Activated CD4-positive, CD25-positive, alpha-beta regulatory T cell treated with anti-CD3 and anti-CD28 coated beads, Interleukin-2, amount 50 U/mL, for 16 hours (primary cell): ENCODE measurements at places on chromosomes 11 and 22.

GRCh38 chr11:78189851-78190250 lies 1.1 kb downstream of the USP35 start:
- DNase-seq: no peak

- no peak for DNase-seq
Measured at GRCh38 chr11:131422029-131422428, 51.6 kb downstream of the NTM start.

DNA sequence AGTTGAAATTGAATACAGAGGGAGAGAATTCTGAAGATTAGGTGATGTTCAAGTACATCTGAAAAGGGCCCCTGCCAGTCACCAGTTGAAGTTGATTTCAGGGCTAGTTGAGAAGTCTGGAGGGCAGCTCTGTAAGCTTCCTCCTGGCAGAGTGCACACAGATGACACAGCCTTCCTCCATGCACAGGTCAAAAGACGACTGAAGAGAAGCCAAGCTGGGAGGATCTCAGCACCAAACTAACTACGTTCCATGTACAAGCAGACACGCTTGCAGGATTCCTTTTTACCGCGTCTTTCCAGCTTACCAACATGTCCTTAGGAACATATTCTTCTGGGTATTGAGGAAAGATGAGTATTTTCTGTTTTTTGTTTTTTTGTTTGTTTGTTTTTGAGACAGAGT lies 7.9 kb downstream of the BARX2 start:
- no peak for DNase-seq

DNA sequence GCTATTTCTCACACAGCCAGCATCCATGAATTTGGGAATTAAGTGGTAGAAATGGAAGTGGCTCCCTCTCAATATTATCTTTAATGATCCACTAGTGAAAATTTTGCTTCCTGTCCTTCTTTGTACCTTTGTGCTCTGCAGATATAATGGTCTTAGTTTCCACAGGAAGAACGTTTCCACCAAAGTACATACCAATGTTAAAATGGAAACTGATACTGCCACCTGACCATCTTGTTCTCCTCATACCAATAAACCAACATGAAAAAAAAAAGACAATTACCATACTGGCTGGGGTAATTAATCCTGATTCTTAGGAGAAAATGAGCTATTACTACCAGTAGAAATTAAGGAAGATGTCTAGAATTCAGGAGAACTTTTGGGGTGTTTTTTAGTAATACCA lies 32.3 kb downstream of the C11orf65 start:
- DNase-seq: no peak

DNA sequence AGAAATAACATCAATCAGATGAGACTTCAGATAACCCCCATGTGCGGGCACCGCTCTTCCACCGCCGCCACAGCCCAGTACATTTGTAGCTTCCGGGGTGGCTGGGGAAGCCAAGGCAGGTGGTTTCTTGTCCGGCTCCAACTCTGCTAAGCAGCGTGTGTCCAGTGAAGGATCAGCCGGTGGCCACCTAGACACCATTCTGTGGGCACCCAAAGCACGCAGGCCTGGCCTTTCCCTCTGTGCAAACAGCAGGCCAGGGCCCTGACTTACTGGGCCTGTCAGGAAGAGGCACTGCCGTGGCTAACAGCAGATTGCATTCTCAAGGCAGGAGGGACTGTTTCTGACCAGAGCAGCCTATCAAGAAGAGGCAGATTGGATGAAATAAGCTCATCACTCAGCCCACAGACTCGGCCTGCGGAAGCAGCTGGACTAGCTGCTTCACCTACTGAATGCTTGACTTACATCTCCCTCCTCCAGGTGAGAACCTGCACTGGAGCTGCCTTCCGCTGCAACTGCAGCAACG lies 74.8 kb downstream of the ETS1 start:
- DNase-seq: no peak

DNA sequence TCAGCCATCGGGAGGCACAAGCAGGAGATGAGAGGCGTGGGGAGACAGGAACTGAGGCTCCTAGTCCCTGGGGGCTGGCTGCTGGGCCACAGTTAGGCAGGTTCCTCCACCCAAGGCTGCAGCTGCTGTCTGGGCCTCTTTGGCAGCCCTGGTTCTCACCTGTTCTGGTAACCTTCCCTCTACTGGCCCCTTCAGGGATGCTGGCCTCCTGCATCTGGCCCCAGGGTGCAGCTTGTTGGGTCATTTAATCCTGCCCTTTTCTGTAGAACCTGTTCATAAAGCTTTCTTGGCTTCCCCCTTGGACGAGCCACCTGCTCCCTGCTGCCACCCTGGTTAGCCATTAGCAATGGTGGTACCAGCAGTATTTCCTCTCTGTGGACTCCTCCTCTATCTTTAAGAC lies 5.5 kb downstream of the USH1C start:
- no peak for DNase-seq

- no peak for DNase-seq
Measured at GRCh38 chr11:12120031-12121008, 9.9 kb downstream of the MICAL2 start.

DNA sequence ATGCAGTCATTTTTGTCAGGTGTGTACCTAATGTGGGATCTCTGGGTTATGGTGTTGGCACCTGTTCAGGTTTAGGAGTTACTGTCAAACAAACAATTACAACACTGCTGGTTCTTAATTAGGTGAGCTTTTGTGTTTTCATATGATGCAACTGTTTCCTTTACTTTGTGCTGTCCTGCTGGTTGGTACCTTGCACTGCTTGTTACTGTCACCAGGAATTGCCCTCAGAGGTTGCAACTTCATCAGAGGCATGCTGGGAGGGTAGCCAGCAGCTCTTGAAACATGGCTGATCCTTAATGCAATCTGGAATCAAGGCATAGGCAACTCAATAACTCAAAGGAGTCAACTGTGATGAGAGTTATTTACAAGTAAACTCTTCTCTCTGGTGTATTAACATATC lies 400.3 kb downstream of the MIAT start:
- DNase-seq: no peak

DNA sequence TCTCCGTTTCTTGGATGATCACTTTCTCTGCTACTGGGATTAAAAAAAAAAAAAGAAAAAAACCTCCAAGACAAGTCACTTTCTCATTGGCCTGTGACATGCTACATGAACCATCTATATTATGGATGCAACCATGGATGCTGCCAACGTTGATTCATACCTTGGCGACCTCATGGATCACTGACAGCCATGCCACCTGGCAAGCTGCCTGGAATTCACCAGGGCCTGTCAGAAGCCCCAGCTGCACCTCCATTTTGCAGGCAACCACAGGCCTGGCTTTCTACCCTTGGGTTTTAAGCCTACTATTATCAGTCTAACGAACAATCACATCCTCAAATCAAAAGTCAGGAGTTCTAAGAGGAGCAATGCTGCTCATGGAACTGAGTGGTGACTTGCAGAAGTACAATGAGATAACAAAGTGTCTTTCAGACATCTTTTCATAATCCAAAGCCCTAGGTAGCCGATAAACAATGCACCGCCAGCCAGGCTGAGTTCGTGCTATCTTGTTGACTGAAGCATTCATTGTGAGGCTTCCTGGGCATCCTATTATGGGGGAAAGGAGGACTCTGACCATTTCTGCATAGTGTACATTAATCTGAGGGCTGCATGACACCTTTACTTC lies 48.0 kb upstream of the CADM1 start:
- no peak for DNase-seq

DNA sequence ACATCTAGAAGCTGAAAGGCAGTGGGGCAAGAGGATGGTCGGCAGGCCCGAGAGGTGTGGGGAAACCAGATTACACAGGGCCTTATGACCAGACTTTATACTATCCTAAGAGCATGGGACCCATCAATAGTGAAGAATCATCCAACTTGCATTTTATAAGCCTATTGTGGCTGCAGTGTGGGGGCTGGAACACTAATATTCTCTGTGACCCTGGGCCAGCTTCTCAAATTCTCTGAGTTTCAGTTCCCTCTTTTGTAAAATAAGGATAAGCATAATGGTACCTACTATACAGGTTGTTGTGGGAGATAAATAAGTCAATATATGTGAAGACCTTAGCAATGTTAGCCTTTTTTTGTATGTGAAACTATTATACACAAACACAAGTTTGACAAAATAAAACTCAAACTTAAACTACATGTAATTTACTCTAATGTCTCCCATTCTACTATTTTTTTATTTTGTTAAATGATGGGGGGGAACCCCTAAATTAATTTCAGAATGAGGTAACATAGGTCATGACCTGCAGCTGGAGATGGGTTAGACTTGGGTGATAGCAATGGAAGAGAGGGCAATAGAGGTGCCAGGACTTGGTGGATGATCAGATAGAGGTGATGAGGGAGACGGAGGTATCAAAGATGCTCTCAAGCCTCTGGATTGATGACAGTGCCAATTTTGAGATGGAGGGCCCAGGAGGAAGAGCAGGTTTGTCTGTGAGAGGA lies 30.1 kb downstream of the SMCO4 start:
- no peak for DNase-seq

GRCh38 chr11:46247090-46247489 lies 30.4 kb upstream of the CREB3L1 start:
- no peak for DNase-seq

- DNase-seq: no peak
Measured at GRCh38 chr11:111644922-111645321, 42.7 kb downstream of the SIK2 start.

GRCh38 chr11:96054870-96055705 lies 131.2 kb upstream of the MTMR2 start:
- no peak for DNase-seq

DNA sequence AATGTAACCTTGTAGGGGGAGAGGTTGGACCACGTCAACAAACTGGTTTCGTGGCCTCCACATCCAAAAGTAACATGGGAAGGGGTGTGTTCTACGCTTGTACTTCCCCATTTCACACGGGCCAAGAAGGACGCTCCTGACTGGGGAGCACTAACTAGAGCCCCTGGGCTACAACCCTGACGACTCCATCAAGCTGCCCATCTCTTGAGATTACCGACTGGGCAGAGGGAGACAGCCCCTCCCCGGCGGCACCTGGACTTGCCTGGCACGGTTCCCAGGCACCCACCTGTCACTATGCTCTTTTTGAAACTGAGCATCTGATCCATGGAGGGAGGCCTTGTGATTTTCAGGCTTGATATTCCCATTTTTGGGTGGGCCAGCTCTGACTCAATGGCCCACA lies 68.5 kb downstream of the SHANK2 start:
- DNase-seq: no peak

DNA sequence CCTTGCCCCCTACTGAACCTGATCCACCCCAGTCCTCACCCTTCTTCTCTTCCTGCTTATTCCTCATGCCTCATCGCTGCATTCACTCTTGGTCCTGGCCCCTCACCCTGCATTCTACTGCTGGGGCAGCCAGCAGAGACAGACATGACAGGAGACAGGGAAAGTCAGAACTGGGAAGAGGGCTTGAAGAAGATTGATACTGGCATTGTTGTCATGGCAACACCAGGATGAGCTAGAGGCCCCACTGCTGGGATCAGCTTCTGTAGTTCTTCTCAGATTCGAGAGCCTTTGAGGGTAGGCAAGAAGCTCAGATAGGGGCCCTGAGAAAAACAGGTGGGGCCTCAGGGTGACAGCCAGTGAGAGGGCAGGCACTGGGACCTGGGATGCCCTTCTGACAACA lies 264.3 kb downstream of the MIAT start:
- DNase-seq: no peak

GRCh38 chr11:108718466-108718865 lies 53.6 kb downstream of the DDX10 start:
- no peak for DNase-seq

DNA sequence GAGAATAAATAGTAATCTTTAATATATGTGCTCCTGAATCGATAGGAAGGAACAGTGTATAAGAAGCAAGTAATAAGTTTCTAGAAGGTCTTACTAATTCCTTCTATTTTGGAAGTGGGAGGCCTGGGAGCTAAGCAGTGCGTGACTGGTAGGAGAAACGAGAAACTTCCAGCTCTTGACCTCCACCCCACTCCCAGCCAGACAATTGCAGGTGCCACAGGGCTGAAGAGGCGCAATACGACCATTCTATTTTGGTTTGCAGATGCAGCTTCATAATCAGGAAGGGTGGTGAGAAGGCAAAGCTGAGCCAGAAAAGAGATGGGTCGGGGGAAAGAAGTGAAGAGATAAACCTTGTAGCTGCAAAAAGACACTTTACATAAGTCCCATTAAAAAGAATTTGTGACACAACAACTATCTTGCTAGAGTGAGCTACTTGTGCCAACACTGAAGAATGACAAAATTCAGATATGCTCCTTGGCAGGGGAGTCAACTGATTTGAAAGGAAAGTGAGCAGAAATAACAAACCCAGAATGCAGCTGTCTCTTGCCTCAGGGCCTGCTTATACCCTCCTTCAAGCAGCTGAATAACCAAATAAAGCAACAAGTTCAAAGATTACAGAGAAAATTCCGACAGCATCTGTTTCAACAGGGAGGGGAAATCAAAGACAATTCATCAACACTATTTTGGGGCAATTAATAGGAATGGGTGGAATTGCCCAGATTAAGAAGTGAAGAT lies 35.1 kb downstream of the GRIA4 start:
- DNase-seq: no peak

GRCh38 chr11:99020352-99021225 lies at the start of gene CNTN5:
Gene CNTN5 (plus strand): TSS chr11:99020949.
- DNase-seq: no peak

DNA sequence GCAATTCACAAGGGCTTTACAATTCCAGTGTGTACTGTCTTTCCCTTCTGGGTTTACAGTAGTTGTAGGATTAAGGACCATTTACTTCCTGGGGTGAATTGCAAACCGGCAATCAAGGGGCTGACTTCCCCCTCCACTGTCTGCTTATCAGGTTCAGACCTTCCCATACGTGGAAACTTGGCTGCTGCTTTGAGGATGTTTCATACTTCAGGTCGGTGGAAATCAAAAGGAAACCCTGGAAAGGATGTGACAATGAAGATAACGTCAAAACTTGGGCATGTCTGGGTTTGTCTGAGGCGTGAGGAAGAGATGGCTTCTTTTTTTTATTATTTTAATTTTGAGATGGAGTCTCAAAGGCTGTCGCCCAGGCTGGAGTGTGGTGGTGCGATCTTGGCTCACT lies 2.1 kb upstream of the RTCB start:
- DNase-seq: no peak

DNA sequence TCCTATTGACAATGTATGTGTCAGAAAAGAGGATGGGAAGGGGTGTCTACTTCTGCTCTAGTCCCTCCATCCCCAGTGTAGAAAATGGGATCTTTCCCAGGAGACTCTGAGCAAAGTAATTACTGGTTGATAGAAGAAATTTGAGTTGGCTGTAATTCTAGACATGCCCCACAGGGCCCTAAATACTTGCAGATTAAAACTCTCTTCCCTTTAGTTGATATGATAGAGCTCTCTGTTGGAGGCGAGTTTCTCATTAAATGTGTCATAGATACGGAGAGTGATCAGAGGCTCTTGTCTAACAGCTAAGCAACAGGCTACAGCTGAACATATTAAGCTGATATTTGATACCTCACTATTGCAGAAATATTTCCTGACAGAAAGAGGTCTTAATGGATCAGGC lies 32.9 kb downstream of the OR52E1 start:
- DNase-seq: no peak

- DNase-seq: no peak
Measured at GRCh38 chr11:100641456-100641855, 45.6 kb upstream of the ARHGAP42 start.
